ENCODE measurements at places on chromosomes 4 and X.

DNA sequence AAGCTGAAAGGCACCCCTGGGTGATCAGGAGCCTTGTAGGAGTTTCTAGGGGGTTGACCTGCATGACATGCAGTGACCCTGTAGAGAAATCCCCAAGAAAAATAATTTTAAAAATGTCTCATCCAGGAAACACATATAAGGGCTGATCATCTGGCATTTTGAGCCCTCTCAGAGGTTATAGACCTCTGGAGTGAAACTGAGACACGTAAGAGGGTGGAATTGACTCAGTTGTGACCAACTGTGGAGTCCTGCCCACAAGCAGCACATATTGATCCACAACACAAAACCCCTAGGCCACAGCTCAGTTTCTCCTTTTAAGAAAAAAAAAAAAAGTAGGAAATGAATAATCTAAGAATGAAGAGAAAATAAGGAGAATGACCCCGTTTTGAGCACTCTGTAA lies 32.5 kb upstream of the MTMR8 start:
- DNase-seq, result no peak

GRCh38 chrX:54288968-54289367 lies 68.9 kb downstream of the WNK3 start:
- DNase-seq, result no peak

DNA sequence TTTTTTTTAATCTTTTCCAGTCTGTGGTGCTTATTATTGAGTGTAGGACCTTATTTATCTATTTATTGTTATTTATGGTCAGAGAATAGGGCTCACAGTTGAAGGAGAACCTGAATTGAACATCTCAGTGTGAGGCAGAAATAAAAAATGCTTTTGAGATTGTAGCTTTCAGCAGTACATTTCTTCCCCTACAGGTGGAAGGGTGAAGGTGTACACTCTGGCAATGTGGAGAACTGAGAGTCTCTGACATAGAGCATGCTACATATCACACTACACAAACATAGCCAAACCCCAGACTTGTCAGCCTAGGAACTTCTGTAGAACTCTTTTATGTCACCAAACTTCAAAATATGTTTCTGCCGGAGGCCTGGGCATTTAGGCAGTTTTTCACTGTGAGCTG lies 140.2 kb downstream of the STIM2 start:
- DNase-seq, result no peak

- no peak for DNase-seq
These were observed 19.2 kb downstream of the TRIM2 start for GRCh38 chr4:153223427-153223801.

GRCh38 chr4:145251391-145251790 lies 71.0 kb upstream of the OTUD4 start:
- DNase-seq, result no peak

GRCh38 chr4:147088146-147088545 lies 142.5 kb upstream of the TTC29 start:
- no peak for DNase-seq

GRCh38 chr4:122973465-122973864 lies 51.1 kb upstream of the NUDT6 start:
- no peak for DNase-seq

DNA sequence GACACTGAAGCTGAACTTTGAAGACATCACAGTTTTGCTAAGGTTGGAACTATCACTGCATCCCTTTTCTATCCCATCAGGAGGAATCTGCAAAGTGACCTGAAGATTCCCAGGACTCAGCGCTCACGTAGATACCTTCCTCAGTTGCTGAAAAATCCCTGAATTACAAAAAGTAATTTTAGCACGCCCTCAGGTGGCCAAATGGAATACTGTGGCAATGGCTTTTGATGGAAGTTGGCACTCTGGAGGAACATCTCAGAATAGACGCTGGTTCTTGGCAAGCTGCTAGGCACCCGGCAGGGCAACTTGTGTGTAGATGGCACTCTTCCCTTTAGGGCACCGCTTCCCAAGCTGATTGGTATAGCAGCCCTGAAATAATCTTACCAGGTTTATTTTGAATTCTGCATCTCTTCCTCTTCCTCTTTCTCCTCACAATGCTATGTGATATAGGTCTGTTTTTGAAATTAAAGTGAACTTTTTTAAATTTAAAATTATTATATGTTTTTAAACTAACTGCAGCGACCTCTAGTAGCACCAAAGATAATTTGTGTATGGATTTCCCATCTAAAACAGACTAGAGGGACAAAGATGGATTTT lies 16.3 kb upstream of the ESX1 start:
- peak; percentile 27 for DNase-seq

DNA sequence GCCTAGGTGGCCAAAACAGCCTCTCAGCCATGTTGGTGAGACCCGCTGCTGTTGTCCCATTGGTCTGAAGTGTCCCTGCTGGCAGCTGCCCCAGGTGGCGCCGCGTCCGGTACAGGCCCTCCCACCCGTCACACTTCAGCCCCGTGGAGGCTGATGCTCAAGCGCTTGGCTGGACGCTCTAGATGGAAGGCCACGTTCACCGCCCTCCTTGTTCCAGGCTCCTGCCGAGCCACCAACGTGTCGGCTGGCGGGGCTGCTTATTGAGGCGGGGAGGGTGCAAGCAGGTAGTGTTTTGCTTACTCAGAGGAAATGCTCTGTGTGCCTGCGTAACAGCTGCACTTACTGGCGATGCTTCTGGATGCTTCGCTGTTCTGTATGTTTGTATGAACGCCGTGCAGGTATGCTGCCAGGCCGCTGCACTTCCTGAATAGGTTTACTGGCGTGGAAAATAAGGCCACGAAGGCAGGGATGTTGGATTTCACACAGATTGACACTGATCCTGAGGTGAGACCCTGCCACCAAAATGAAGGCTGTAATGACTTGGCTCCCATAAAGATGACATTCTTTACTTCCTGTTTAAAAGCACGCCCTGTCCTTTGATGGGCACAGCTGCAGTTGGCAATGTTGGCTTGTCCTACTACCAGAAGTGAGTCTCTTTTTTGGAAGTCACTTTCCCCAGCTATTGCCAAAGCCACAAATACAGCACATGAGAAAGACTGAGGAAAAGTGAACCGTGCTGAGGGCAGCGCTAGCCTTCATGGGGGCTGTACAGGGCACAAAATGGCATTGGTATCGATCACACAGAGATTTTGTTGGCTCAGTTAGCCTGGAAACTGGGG lies 21.0 kb upstream of the CLCN4 start:
- no peak for DNase-seq

DNA sequence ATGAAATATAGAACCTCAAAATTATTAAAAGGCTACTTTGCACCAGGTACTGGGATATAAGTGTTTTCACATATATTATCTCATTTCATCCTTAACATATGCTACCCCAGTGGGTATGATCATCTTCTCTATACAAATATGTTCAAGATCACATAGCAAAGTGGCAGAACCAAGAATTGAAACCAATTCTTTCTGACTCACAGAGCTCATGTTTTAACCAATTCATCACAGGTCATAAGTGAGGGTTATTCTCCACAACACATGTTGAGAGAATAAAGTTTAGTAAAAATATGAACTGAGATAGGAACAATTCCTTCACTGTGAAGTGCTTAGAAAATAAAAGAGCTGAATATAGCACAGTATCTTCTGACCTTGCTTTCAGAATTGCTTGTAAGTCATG lies 442.9 kb upstream of the RASGEF1B start:
- no peak for DNase-seq

GRCh38 chrX:69297506-69297905 lies 132.3 kb upstream of the PJA1 start:
- DNase-seq, result no peak

DNA sequence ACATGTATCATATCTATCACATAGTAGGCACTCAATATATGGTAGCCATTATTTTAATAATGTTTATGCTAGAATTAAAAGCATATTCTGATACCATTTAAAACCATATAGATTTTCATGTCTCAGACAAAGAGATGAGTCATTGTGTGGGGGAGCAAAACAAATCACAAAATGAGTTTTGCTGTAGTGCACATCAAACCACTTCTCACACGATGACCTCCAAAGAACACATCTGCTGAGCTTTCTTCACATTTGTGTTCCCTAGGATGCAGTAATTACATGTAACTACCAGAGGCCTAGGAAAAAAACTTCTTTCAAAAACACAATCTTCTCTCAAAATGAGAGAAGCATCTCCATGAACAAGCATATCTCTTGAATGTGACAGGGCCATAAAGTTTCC lies 56.1 kb upstream of the BRS3 start:
- DNase-seq, result no peak
